ENCODE measurements at places on chromosomes 1 and 21.

GRCh38 chr1:235945775-235946570 lies 79.3 kb upstream of the LYST start:
- DNase-seq = no peak

GRCh38 chr1:154178013-154178412 lies 13.9 kb downstream of the TPM3 start:
- no peak for DNase-seq

GRCh38 chr1:204151552-204152309 lies at the start of gene ETNK2:
Gene ETNK2, minus strand, starts transcription at chr1:204152044. Its CDS starts 192 bp downstream, at chr1:204151852.
- peak; percentile 21 for DNase-seq

GRCh38 chr1:39452081-39452480 lies 39.4 kb upstream of the BMP8A start:
- no peak for DNase-seq
